Activated CD8-positive, alpha-beta T cell treated with anti-CD3 and anti-CD28 coated beads, Interleukin-2, amount 10 ng/mL, durations not matched to agents 7 days and 5 days (primary cell): ENCODE measurements at places on chromosomes 12 and 14. TPM values are rescaled to one million over a fixed set of nuclear protein-coding genes. Genes with fewer than 3 reads are reported as not detected.
A peak's percentile ranks its signal among the peaks of the same experiment; 100 is the strongest.

FITM1 gene
- 2.1 TPM for total RNA-seq

KLRC1 gene
- total RNA-seq: 4.9 TPM

DNA sequence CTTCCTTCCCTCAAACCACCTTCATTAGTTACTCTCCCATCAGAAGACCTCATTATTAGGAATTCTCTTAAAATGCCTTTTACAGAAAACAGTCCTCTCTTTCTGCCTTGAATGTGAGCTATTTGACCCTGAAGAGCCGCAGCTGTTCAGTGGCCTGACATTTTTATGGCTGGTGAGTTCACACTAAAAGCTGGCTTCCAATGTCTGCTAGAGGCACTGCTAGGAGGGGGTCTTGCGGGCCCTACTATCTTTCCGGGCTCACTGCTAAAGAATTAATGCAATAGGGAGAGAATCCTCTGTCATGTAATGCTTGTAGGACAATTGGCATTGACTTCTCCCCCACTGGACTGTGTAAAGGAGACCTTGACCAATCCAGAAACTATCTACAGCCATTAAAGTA lies 87.7 kb downstream of the GPR135 start:
- DNase-seq: no peak

TAS2R46 gene
- 1.4 TPM for total RNA-seq

GRCh38 chr14:103107941-103108748 lies 13.6 kb downstream of the EXOC3L4 start:
- no peak for DNase-seq

NFATC4 gene
- total RNA-seq: not detected

- DNase-seq: no peak
Measured at GRCh38 chr12:120598674-120599463, 17.7 kb upstream of the POP5 start.

GRCh38 chr12:14443531-14443930 lies 78.0 kb downstream of the ATF7IP start:
- DNase-seq: no peak

GRCh38 chr12:108948367-108948766 lies 68.5 kb downstream of the DAO start:
- no peak for DNase-seq

SLC38A4 gene
- total RNA-seq: not detected

SERPINA9 gene
- not detected for total RNA-seq

DNA sequence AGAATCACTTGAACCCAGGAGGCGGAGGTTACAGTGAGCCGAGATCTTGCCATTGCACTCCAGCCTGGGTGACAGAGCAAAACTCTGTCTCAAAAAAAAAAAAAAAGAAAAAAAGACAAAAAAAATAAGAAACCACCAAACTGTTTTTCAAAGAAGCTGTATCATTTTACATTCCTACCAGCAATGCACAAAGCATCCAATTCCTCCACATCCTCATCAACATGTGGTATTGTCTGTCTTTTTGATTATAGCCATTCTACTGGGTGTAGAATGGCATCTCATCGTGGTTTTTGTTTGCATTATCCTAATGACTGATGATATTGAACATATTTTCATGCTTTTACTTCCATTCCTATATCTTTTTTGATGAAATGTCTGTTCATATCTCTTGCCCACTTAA lies 36.2 kb upstream of the GNG2 start:
- no peak for DNase-seq

- DNase-seq: no peak
Measured at GRCh38 chr14:99413172-99413571, 67.5 kb downstream of the SETD3 start.

CIROP gene
- not detected for total RNA-seq

GRCh38 chr12:120713861-120714482 lies 3.7 kb downstream of the UNC119B start:
- DNase-seq: peak; percentile 88

RDH16 gene
- total RNA-seq: 0.18 TPM

DNA sequence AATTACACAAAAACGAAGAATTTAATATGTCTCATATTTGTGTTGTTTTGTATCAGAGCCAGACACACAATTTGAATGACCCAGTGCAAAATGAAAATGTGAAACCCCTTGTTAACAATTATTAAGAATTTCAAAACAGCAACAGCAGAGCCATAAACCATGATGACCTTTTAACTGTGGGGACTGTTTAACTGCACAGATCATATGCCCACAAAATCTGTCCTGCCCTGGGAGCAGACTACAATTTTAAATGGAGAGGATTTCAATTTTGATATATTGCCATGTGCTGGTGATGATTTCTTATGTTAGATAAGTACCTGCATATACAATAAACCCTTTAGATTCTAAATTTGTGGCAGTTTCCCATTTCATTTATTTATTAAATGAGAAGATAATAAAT lies 455.5 kb upstream of the MGAT4C start:
- no peak for DNase-seq

DNA sequence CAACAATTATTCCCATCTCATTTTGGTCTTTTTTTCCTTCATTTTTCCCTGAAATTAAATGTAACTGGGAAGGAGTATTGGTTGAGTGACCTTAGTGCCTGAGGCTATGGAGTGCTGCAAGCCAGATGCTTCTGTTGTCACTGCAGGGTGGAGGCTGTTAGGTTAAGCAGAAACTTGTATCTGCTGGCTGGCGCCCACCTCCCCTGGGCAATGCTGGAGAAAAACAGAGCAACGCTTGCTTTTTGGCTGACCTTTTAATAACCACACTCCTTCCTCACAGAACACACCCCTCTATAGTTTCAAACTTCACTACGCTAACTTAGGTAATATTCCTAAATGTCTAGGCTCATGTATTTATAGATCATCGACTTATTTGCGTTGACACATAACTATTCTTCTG lies 583.5 kb upstream of the NOVA1 start:
- no peak for DNase-seq

GRCh38 chr14:104993306-104993705 lies 7.7 kb downstream of the CLBA1 start:
- no peak for DNase-seq

GRCh38 chr14:32633224-32633859 lies 304.2 kb downstream of the AKAP6 start:
- DNase-seq: no peak

GRCh38 chr12:27193106-27193505 lies 51.0 kb upstream of the STK38L start:
- DNase-seq: no peak

DNA sequence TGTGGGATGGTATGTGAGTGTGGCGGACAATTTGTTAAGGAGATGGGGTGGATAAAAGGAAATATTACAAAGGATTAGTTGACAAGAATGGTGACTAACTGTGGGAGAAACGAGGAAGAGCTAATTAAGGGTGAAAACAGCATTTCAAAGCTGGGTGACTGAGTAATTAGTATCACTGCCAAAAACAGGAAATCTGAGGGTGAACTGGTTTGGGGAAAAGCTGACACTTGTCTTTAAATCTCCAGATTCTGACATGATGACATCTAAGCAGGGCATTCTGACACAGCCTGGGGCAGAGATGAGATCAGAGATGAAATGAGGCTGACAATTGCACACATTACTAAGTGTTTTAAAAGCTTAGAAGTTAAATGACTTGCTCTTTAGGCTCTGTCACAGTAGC lies 42.4 kb upstream of the CCDC175 start:
- no peak for DNase-seq

DDX24 gene
- total RNA-seq: 184 TPM

- no peak for DNase-seq
Measured at GRCh38 chr14:46279327-46279726, 372.3 kb downstream of the RPL10L start.

DNA sequence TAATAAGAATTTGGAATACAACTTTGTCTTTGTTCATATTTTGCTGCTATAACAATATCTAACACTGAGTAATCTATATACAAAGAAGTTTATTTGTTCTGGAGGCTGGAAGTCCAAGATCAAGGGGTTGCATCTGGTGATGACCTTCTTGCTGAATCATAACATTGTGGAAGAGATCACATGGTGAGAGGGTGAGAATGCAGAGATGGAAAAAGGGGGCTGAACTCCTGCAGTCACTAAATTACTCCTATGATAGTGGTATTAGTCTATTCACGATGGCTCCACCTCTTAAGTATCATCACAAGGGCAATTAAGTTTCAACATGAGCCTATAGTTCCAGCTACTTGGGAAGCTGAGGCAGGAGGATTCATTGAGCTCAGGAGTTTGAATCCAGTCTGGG lies 4.5 kb upstream of the AKAP6 start:
- no peak for DNase-seq

DNA sequence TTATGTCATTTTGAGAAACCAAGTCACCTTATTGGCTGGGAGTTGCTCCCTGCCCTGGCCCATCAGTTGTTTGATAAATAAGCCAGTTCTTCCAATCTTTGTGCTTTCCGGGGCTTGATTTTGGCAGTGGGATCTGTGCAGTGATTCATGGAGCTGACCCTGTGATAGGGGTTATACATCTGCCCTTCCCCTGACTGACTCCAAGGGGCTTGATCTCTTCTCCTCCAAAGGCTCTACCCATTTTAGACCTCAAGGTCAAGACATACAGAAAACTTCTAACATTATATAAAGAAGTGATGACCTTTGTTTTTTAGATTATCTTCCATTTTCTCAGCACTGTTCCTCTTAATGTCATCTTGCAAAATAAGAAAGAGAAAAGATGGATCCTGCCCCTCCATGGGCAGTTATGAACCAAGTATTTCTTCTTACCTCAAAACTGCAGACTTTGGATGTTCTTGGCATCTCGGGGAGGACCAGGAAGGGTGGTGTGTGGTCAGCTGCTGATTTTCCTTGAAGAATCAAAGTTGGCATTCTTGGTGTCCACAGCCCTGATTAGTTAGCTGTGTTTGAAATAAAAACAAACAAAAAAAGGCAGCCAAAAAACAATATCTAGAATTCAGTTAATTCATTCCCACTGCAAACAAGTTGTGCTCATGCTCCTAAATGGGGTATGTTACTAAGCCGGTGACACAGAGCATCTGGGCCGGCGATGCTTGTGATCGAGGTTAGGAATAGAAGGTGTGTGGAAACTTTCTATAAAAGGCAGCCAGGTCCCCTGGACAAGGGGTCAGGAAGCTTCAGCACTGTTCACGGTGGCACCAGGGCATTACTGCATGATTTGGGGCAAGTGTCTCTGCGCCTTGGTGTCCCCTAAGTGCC lies 120.2 kb downstream of the SAMD4A start:
- no peak for DNase-seq

LGALS3 gene
- 34.4 TPM for total RNA-seq

DNA sequence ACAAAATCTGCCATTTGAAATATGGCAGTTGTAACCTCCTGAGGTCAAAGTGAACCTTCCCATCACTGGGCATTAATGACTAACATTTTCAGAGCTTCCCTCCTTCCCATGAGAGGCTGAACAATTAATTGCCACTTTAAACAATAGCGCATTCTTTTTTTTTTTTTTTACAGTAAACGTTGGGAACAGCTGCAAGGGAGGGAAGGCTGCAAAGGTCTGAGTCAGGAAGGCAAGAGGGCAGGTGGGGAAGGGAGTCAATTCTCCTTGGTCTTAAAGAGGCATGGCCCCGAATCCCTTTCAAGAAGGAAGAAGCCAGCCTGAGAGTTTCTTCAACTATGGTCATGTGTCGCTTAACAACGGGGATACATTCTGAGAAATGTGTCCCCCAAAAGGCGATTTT lies 41.0 kb upstream of the PLEKHG3 start:
- no peak for DNase-seq

ASIC1 gene
- total RNA-seq: 27.9 TPM
